SHP77 (cell line): ENCODE measurements at places on chromosomes 2 and 18.

DNA sequence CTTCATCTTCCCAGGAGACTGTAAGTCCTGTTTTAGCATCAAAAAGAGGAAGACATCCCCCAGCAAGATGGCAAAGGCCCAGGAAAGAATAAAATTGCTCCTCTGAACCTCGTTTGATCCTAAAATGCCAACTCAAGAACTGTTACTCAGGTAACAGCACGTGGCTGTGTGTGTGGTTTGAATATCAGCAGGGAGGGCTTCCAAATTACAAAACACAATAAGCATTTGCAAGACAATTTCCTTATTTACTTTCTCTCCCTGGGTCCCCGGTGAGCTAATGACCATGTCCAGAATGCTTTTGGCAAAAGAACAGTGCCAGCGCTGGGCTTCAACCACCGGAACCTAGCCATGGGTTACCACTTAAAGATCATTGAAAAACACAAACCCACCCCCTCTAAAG is 163.6 kb downstream of the C1D start:
- DNase-seq = no peak

DNA sequence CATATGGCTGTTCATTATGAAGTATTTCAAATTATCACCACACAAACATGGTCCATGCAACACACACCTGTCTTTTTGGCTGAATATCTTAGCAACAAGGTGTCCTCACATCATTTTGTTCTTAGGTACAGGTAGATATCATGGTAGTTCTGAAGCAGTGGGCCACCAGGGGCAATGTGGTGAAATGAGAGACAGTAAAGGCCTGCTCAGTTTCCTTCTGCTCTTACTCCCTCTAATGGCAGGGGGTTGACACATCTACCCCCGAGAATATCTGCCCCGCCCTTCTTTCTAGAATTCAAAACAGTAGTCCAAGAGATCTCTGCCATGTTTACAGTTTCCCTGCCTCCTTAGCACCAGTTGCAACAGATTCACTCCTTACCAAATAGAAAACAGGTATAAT is 147.0 kb upstream of the KLHL14 start:
- DNase-seq = peak; percentile 69

DNA sequence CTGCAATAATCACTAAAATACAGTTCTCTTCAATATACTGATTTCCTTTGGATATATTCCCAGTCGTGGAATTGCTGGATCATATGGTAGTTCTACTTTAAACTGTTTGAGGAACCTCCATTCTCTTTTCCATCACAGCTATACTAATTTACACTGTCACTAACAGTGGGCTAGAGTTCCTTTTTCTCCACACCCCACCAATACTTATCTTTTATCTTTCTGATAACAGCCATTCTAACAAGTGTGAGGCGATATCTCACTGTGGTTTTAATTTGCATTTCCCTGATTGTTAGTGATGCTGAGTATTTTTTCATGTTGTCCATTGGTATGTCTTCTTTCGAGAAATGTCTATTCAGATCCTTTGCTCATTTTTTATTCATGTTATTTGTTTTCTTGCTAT is 68.4 kb downstream of the CERKL start:
- no peak for DNase-seq

DNA sequence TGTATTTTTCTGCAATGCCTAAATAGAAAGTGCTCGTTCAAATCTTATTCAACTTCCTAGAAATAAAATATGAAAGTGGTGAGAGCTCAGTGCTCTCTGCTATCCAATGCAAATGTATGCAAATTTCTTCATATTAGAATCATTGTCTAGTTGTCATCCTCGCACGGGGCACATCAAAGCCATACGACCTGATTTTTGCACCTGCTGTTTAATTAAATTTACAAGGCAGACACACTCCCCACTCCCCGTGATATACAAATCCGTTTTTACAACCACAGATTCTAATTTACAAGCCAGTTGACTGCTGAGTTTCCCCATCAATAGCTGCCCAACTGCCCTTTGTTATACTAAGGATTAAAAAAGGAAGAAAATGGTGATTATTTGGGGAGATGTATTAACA is 284.6 kb downstream of the RNF144A start:
- DNase-seq = no peak

GRCh38 chr2:130759906-130760753 is 4.8 kb downstream of the AMER3 start:
- DNase-seq = no peak

DNA sequence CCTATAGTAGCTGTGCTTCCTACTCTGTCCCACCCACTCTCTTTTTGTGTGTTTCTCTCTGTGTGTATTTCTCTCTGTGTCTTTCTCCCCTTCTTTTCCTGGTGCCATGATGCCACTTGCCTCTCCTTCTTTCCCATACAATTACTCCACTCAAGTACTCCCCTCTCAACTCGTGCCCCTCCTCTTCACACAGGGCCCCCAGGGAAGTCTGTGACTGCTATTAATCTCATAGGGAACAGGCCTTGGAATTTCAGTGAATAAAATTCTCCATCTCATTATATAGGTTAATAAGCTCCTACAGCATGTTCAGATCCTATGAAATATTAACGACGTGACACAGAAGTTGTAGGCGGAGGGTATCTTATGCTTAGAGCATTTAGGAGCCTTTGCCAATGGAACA is 205.9 kb upstream of the EPHA4 start:
- DNase-seq = no peak

DNA sequence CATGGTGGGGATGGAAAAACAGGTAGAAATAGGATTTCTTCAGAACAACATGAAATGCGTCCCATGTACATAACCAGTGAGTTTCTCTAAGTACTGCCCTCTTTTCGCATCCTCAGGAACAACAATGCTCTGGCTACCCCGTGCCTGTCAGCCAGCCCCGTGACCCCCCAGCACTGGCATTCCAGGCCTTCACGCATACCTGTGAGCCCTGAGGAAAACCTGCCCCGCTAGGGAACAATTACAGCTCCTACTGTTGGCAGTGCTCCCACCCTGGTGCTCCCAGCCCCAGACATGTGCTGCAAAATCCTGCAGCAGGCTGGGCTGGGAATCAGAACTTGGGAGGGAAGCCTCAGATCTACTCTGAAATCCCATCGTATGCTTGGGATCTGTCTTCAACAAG is 9.1 kb downstream of the SMAD7 start:
- DNase-seq = no peak

GRCh38 chr2:216327447-216327935 is 44.8 kb downstream of the MARCHF4 start:
- no peak for DNase-seq

DNA sequence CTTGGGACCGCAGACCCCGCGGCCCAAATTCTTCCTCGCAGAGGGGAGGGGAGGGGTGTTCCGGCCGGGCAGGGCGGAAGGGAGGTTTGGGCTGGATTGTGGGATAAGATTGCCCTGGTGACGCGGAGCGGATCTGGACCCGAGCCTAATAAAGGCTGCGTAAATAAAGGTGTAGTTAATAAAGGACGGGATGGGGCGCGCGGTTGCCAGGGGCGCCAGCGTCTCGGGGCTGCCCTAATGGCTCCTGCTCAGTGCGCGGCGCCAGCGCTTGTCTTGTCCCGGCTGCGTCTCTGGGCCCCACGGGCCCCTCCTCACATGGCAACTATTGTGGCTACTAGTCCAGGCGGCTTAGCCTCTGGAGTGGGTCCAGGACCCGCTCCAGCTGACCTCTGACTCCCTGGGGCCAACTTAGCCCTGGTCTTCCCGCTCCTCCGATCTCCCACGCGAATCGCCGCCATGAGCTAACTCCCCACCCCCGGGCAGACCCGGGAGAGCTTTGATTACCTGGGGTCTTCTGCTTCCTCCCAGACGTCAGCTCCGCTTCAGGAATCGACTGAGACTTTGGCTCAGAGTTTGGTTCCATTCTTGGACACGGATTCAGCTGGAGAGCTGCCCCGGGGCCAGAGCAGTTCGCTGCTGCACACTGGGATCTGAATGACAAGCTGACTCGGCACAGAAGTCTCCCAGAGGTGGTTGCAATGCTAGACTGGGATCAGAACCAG is 36.5 kb downstream of the SLC25A52 start:
- DNase-seq = no peak

DNA sequence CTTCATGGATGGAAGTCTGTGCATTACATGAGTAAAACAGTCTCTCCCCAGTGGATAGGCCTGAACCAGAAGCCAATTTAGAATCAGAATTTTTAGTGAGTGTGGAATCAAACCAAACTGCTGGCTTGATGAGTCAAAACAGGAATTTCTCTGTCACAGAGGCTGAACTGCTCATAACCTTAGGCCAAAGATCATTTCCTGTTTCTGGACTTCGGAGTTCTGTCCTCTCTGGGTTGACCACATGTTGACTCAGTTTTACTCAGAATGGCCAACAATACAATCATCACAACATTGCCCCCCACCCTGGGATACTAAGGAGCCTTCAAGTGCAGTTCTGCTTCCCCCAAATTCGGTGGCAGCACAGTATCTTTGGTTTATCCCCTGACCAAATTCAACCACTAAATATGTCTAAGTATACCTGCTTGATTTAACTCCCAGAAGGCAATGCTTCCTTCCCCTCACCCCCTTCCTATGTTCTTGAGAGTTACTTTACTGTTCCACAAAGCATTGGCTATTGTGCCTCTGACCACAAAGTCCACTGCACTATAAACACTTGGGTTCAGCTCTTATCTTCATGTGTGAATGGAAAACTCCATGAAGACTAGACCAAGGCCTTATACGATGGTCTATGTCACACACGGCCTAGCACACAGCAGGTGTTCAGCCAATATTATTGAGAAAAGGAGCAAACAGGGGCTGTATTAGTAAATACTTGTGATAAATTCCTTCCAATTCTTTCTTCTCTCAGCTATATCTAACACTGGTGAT is 67.8 kb downstream of the NXPH2 start:
- no peak for DNase-seq

DNA sequence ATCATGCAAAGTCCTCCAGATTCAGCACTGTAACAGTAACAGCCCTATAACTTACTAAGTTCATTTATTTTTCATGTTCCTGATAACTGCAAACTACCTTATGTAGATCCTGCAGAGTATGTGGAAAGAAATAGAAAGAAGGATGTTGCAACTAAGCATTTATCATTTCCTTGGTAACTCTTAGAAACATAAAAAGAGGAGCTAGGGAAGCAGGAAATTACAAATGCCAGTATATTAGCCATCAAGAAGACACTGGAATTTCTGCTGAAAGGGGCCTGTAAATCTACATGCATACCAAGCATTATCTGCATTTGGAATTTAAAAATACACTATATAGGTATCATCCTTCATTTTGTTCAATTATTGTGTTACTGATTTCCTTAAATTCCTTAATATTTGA is 66.8 kb downstream of the PDE11A start:
- no peak for DNase-seq

DNA sequence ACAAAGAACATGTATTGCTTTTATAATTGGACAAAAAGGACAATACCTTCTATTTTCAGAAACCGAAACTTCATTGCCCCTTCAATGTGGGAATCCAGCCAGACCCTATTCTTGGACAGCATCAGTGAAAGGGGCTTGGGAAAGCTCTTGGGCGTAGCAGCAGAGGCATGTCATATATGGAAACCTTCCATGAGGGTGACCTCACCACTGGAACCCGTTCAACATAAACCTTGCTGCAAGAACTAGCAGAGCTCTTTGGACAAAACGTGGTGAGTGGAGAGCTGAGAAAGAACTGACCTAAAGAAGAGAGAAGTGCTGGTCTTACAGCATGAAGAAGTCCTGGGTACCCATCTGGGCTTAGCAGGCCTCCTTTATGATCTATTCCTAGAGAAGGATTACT is 22.7 kb upstream of the ACTG2 start:
- no peak for DNase-seq

- no peak for DNase-seq
These were observed 14.6 kb downstream of the UGP2 start for GRCh38 chr2:63856303-63856603.

DNA sequence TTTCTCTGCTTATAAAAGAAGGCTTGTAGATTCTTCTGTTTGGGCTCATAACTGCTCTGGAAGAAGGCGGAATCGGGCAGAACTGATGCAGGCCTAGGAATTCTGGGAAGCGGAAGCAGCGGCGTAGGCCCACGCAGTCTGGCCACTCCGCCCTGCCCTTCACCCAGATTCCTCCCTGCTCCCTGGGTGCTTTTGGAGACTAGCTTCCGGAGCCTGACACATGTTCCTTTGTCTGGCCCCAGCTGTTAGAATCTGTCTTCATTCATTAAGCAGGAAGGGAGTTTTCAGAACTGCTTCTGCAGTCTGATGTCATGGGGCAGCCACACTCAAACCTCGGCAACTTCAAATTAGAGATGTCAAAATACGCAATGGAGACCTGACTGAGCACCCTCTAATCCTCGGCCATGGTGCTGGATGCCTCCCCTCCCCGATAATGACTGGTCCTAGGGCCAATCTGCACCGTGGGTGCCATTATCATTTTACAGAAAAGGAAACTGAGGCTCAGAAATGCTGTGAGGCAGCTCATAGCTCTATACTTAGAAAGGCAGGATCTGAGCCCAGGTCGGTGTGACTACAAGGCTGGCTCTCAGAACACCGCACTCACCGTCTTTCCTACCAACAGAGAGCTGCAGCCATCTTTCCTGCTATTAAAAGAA is 275.7 kb downstream of the MYCN start:
- no peak for DNase-seq

GRCh38 chr18:79971211-79971952 is 6.9 kb downstream of the HSBP1L1 start:
- no peak for DNase-seq

GRCh38 chr2:74927621-74928020 is 30.8 kb upstream of the POLE4 start:
- DNase-seq = no peak

- no peak for DNase-seq
These were observed 160.4 kb downstream of the PTPRM start for GRCh38 chr18:7727361-7728076.

GRCh38 chr18:2534906-2535305 is 36.4 kb downstream of the METTL4 start:
- DNase-seq = no peak

DNA sequence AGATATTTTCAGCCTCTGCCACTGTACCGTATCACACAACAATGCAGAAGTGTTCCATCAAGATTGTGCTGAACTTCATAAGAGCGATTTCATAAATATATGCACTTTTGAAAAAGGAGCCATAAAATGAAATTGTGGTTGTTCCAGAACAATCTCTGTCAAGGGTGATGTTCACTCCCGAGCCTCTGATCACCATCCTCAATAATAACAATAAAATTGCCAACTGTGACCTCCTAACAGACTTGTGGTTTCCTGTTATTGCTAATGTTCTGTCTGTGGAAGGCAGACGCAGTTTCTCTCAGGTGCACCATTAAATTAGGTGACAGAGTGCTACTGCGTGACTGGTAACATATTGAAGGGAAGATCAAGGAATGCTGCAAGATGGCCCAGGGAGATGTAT is 383.7 kb downstream of the SOCS6 start:
- no peak for DNase-seq

DNA sequence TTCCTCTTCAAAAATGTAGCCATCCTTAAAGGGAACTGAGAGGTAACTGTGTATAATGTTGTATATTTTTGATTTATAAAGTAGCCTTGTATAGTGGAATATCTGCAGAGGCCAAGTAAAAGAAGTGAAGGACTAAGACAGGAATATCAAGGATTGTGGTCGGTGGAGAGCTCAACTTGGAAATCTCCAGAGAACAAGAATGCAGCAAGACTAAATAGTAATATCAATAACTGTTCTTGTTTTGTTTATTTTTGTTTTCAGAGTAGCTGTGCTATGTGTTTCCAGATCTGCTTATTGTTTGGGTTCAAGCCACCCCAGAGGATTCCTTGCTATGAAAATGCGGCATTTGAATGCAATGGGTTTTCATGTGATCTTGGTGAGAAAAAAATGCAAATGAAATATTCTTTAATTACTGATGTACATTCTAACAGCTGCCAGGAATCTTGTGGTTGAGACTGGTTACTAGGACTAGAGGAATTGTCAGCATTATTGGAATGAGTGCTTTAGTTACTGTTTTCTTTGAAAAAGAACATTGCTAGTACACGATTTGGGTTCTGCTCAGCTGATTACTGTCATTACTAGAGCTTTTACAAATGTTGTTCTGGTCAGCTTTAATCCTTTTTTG is 25.0 kb downstream of the FASTKD2 start:
- no peak for DNase-seq
